ENCODE measurements at places on chromosomes 16 and 17. TPM values are rescaled to one million over a fixed set of nuclear protein-coding genes. Genes with fewer than 3 reads are reported as not detected.
A peak's percentile ranks its signal among the peaks of the same experiment; 100 is the strongest.

- H3K4me3 ChIP-seq: no peak overlapping the region
- no peak for DNase-seq
- no peaks in the 10 kb centered on the region for H3K4me1 ChIP-seq
- H3K36me3 ChIP-seq: peaks cover 9% of the 10 kb centered on the region
Measured at GRCh38 chr17:1033503-1033902, 36.6 kb downstream of the TIMM22 start.

GRCh38 chr17:11900041-11900476 lies 97.2 kb downstream of the ZNF18 start:
- no peaks in the 10 kb centered on the region for H3K36me3 ChIP-seq
- no peaks in the 10 kb centered on the region for H3K27me3 ChIP-seq
- DNase-seq: no peak
- H3K4me3 ChIP-seq: no peak overlapping the region
- H3K27ac ChIP-seq: no peak overlapping the region

GRCh38 chr17:28702752-28703150 lies 8.9 kb downstream of the PROCA1 start:
- no peak for DNase-seq
- H3K27me3 ChIP-seq: no peaks in the 10 kb centered on the region
- no peak overlapping the region for H3K27ac ChIP-seq

- peaks cover 9% of the 10 kb centered on the region for H3K4me1 ChIP-seq
- H3K4me3 ChIP-seq: no peak overlapping the region
- DNase-seq: peak; percentile 48
- H3K27ac ChIP-seq: no peak overlapping the region
Measured at GRCh38 chr16:85437166-85438052, 175.7 kb upstream of the GSE1 start.

DNA sequence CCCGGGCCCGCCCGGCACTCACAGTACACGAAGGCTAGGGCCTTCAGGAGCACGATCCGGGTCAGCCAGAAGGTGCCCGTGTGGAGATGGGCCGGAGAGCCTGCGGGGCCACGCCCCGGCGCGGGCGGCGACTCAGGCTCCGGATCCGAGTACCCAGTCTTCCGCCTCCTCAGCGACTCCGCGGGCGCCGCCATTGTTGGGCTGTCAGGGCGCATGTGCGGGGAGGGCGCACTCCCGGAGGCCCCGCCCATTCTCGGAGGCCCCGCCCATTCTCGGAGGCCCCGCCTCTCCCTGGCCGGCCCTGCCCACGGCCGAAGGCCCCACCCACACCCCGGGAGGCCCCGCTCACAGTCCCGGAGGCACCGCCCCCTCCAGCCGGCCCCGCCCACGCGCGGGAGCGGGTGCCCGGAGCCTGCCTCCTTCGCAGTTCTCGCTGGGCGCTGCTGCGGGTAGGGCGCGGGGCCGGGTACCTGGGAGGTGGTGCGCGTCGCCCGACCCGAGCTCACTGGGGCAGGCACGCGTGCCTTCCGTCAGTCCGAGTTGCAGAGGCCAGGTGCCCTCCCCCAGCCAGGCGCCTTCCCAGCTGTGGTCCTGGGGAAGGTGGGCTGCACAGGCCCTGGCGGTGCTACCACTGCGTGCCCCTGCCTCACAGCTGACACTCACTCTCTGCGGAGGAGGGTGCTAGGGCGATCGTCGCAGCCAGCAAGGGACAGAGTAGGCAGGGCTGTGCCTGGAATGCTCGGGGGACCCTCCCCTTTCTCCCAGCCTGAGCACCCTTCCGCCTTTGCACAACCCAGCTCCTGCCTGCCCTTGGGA lies at the start of gene LMF1:
Gene LMF1 (minus strand): TSS at position 219 of the 816 bp plus-strand sequence. CDS start 4 bp downstream, at position 215.
- H3K27ac ChIP-seq: peak within 1 kb of the TSS; percentile 32
- peaks cover 41% of the 10 kb centered on the region for H3K4me1 ChIP-seq
- H3K36me3 ChIP-seq: peaks cover 27% of the 10 kb centered on the region
- peak within 1 kb of the TSS; percentile 69 for H3K4me3 ChIP-seq
- H3K27me3 ChIP-seq: no peaks in the 10 kb centered on the region
- DNase-seq: peak; percentile 98

- peaks cover 8% of the 10 kb centered on the region for H3K4me1 ChIP-seq
- H3K27ac ChIP-seq: no peak overlapping the region
- H3K36me3 ChIP-seq: no peaks in the 10 kb centered on the region
- no peak for DNase-seq
Measured at GRCh38 chr17:68390888-68391545, 66.3 kb downstream of the WIPI1 start.

- DNase-seq: no peak
- H3K4me1 ChIP-seq: peaks cover 27% of the 10 kb centered on the region
- no peak overlapping the region for H3K27ac ChIP-seq
- no peaks in the 10 kb centered on the region for H3K36me3 ChIP-seq
- no peaks in the 10 kb centered on the region for H3K27me3 ChIP-seq
Measured at GRCh38 chr17:68580236-68580770, 20.9 kb downstream of the FAM20A start.

The SYCE1L gene
- 2.0 TPM for total RNA-seq

DNA sequence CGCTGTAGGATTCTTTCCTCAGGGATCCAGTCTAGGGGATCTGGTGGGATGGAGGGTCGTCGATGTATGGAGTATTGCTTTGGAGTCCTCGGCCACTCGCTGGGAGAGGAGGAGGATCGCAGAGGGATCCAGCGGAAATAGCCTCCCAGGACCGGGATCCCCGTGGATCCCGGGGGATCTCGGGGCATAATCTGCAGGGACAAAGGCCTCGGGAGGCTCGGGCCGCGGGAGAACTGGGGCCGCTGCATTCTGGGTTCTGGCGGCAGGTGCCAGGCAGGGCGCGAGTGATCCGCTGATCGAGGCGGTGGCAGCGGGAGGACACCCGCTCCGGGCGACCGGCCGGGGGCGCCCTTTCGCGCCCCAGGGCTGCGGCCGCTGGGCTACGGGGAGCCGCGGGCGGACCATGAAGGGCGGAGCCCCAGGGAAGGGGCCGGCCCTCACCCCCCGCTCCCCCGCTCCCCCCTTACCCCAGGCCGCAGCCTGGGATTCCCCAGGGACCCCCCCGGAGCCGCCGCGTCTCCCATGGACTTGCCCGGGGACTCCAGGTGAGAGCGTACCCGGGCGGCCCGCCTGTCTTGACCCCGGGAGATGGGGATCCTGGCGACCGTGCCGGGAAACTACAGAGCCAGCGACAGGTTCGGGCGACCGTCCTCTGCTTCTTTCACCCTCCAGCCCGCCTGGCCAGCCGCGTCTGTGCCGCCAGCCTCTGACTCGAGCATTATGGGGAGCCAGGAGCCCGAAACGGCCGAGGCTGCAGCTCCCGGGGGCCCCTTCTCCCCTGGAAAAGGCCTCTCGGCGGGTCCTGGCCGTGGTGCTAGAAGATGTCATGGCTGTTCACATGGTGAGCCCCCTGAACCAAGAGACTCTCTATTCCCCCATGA lies 604 bp downstream of the PRR14 start:
- peak; percentile 86 for DNase-seq
- H3K4me3 ChIP-seq: peak overlapping the region; percentile 96
- H3K4me1 ChIP-seq: peaks cover 12% of the 10 kb centered on the region
- peak overlapping the region; percentile 94 for H3K27ac ChIP-seq
- no peaks in the 10 kb centered on the region for H3K27me3 ChIP-seq

The LGALS9B gene
- 1.5 TPM for total RNA-seq

The KRTAP3-1 gene
- not detected for total RNA-seq

DNA sequence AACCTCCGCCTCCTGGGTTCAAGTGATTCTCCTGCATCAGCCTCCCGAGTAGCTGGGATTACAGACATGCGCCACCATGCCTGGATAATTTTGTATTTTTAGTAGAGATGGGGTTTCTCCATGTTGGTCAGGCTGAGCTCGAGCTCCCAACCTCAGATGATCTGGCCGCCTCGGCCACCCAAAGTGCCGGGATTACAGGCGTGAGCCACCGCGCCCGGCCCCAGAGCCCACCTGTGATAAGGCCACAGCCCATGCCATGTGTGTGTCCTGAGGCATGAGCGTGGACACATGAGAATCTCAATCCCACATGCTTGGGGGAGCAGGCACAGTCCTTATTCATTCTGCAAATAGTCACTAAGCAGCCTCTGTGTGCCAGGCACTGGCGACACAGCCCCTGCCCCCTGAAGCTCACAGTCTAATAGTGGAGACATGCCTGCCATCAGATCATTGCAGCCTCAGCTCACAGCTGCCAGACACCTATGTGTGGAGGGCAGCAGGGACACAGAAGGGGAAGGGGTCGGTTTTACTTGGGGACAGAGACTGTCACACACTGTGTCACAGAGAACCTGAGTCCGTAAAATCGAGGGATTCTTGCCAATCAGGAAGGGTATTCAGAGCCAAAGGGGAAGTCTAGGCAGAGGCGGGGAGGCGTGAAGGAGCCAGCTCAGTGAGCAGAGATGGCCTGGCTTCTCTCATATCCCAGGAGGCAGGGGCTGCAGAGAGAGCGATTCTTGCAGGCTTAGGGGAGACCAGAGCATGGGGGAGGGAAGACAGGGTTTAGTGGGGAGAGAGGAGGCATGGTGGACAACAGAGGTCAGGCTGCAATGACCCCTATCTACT lies 9.4 kb upstream of the ABCC3 start:
- peaks cover 22% of the 10 kb centered on the region for H3K27me3 ChIP-seq
- DNase-seq: no peak
- no peak overlapping the region for H3K4me3 ChIP-seq
- H3K27ac ChIP-seq: no peak overlapping the region

DNA sequence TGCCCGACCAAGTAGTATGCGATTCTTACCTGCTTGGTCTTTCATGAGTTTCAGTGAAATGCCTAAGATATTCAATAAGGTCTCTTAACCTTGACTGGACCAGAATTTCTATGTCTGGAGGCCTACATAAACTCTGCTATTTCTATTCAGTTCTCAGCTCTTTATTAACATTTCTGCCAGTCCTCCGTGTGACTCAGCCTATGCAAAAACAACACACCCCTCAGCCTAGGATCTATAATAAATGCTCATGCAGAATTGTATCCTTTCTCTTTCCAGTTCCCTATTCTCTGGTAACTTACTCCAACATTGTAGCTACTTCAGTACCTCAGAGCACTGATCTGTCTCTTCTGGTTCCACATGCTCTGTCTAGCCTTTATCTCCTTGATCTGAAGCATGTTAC lies 1507.4 kb downstream of the CDH11 start:
- no peaks in the 10 kb centered on the region for H3K27me3 ChIP-seq
- no peak overlapping the region for H3K27ac ChIP-seq
- no peaks in the 10 kb centered on the region for H3K4me1 ChIP-seq
- no peak for DNase-seq
- no peak overlapping the region for H3K4me3 ChIP-seq
- H3K36me3 ChIP-seq: no peaks in the 10 kb centered on the region

The WNK4 gene
- total RNA-seq: 0.73 TPM

GRCh38 chr17:193426-193810 lies 12.0 kb upstream of the DOC2B start:
- H3K27me3 ChIP-seq: peaks cover 13% of the 10 kb centered on the region
- H3K4me1 ChIP-seq: no peaks in the 10 kb centered on the region
- H3K4me3 ChIP-seq: no peak overlapping the region
- H3K36me3 ChIP-seq: no peaks in the 10 kb centered on the region
- H3K27ac ChIP-seq: no peak overlapping the region

- H3K36me3 ChIP-seq: peaks cover 27% of the 10 kb centered on the region
- no peaks in the 10 kb centered on the region for H3K27me3 ChIP-seq
- no peak overlapping the region for H3K27ac ChIP-seq
- H3K4me1 ChIP-seq: peaks cover 10% of the 10 kb centered on the region
- peak overlapping the region; percentile 96 for H3K4me3 ChIP-seq
- DNase-seq: no peak
Measured at GRCh38 chr17:8631554-8631877, 991 bp upstream of the MYH10 start.
